ENCODE measurements at places on chromosomes 3 and 15.

DNA sequence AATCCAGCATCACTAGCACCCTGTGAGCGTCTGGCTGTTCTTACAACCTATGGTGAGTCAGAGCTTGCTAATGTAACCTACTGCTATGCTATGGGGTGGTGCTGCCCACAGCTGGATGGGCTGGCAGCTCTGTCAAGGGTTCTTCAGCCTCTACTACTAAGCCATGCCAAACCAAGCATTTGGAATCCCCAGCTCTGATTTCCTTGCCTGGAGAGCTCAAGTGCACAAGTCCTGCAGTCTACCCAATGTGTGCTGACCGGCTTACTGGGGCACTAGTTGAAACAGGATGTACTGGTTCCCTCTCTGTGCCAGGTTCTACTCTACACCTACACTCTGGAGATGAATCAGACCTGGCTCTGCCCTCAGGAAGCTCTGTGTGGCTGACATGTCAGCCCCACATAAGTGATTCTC is 4.2 kb downstream of the TEX264 start:
- peak; percentile 19 for DNase-seq

- DNase-seq: no peak
These were observed 579.9 kb upstream of the ZNF717 start for GRCh38 chr3:76365275-76365674.

DNA sequence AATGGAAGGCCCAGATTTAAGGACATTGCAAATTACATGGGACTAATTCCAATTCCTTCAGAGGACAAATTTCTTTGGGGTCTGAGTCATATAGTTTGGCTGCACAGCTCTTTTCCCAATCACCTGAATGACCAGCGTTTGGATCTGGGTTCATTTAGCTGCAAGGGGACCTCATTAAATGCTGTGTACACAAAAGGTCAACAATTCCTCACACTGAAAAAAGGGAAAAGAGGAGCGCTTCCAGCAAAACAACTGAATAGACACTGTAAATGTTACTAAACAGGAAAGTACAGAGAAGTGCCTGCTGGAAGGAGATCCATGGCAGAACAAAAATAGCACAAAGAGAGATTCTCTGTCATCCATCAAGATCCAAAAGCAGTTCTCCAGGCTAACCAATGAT is 356.0 kb upstream of the LMCD1 start:
- no peak for DNase-seq

GRCh38 chr3:192409201-192409837 is 318.0 kb downstream of the FGF12 start:
- DNase-seq: peak; percentile 14

DNA sequence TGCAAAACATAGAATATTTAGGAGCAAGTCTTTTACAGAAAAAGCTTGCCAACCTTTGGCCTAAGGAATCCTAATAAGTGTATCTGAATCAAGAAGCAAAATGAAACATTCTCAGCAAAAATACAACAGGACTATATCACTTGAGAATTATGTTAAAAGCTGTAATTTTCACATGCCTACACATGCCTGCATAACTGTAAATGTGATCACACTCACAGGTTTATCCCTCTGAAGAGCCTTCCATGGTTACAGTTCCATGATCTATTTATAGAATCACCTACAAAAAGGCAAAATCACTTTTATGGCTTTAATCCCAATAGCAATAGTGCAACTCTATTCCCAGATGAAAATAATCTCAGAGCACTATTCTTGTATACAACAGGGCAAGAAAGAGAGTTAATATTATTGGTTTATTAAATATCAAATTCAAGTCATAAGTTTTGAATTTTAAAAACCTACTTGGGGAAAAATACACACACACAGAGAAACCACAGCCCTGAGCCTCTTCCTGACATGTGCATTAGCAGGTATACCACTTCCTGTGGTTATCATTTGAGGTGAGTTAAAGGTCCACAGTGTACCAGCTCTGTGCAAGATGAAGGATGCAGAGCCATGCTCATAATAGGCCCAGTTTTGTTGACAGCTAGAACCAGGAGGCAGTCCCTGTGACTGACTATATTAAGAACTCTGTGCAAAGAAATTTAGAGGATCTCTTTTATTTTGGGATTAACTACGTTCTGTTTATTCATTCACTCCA is 252.5 kb upstream of the TGFBR2 start:
- DNase-seq: no peak

DNA sequence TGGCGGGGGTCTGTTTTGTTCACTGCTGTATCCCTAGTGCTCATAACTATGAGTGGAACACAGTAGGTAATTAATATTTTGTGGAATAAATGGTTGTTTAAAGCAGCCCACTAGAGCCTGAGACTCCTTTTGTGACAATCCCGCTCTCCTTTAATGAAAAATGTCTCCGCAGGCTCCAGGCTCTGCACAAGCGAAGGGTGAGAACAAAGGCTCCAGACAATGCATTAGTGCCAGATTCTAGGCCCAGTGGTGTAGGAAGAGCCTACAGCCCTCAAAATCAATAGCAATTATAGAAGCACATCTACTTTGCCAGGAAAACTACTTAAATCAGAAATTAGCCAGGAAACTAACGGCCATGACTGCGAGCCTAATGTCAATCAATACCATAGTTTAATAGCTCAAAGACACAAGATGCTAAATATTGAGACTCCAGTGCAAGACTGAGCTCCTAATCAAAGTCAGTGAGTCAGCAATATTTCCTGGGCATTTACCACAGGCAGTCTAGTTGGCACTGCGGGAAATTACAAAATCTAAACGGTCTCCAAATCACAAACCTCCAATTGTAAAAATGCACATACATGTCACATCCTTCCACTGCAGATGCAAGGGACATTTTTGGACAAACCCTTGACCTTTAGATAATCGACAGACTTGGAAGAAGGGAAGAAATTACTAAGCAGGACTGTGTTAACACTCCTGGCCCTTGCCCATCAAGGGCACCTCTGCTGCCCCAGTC is 2.3 kb downstream of the ANXA2 start:
- no peak for DNase-seq

- no peak for DNase-seq
These were observed 52.2 kb upstream of the CSTA start for GRCh38 chr3:122272879-122273278.

GRCh38 chr3:56862352-56863062 is 60.8 kb upstream of the ARHGEF3 start:
- DNase-seq: peak; percentile 46

DNA sequence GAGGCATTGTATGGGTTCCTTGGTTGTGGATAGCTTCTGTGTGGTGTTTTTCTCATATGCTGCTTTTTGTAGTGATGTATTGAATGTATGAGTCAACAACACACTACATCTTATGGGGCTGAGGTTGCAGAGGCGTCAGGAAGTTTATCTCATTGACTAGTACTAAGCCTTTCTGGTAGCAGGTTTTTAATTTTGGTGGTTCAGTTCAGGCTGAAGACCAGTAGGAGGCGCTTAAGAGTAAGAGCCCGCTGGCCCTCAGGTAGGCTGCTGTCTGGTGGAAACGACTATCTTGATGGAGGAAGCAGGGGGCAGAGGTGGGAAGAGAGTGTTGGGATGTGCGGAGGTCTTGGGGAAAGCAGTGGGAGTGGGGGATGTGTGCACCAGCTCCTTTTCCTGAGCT is 62.4 kb downstream of the RTP4 start:
- DNase-seq: no peak

DNA sequence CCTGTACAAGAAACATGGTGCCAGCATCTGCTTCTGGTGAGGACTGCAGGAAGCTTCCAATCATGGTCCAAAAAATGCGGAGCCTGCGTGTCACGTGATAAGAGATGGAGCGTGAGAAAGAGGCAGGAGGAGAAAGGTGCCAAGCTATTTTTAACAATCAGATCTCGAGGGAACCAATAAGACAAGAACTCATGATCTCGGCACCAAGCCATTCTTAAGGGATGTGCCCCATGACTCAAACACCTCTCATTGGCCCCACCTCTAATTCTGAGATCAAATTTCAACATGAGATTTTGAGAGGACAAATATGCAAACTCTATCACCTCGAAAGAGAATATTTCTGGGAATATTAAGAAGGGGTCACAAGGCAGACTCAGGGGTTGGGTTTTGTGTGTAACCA is 107.2 kb downstream of the PYDC2 start:
- DNase-seq: no peak

DNA sequence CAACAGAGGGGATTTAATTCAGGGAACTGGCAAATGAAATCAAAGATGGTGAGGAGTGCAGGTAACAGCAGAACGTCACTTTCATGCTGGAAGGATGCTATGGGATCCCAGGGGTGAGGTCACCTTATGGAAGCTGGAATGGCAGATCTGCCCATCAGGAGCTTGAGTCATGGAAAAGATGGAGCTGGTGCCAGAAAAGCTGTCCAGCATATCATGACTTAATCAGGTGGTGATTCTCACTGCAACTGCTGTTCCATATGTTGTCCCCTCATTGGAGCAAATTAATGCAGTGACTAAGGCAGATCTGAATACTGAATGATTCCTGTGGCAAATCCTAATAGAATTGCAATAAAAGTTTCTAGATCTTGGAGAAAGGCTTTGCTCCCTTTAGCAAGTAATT is 38.4 kb downstream of the HHLA2 start:
- peak; percentile 28 for DNase-seq

- no peak for DNase-seq
These were observed 98.8 kb downstream of the TGFBR2 start for GRCh38 chr3:30704931-30705890.

- no peak for DNase-seq
These were observed 5.6 kb downstream of the OR5K4 start for GRCh38 chr3:98359250-98359649.

DNA sequence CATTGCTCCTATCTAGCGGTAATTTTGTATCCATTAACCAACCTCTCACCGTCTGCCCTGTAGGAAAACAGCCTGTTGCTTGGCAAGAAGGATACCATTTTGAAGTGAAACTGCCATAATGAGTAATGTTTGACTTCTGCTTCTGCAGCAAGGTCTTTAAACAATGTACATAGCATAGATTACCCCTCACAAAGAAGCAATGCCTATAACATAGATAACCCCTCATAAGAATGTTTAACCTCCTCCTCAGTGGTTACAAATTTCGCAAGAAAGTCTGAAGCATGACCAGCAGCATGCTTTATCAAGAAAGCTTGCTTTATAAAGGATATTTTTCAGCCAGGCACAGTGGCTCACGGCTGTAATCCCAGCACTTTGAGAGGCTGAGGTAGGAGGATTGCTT is 61.2 kb upstream of the MFGE8 start:
- DNase-seq: peak; percentile 64

- peak; percentile 83 for DNase-seq
These were observed 58.6 kb downstream of the QTRT2 start for GRCh38 chr3:114115143-114115542.

DNA sequence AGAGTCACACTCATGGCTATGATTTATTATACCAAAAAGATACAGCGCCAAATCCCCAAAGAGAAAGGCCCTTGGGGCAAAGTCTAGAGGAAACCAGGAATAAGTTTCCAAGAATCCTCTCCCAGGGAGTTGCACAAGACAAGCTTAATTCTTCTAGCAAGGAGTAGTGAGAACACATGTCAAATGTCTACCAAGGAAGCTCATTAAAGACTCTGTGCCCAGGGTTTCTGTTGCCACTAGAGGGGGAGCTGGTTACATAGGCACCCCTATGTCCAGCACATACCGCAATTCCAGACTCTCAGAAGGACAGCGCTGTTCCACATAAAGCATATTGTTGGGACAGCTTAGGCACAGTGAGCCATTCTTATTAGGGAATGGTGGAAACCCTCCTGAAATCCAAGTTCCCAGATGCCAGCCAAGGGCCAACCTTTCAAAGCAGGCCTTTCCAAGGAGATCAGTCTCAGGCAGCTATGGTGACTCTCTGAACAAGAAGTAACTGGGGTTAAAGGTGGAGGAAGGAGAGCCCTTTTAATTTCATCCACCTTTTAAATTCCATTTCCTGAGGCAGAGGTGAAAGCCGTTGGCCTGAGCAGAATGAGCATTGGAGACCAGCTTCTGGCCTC is 194.2 kb downstream of the UACA start:
- peak; percentile 76 for DNase-seq

GRCh38 chr3:158395421-158395820 is 175.6 kb upstream of the MLF1 start:
- DNase-seq: peak; percentile 4

- no peak for DNase-seq
These were observed 115.2 kb downstream of the NTRK3 start for GRCh38 chr15:88141269-88141889.

DNA sequence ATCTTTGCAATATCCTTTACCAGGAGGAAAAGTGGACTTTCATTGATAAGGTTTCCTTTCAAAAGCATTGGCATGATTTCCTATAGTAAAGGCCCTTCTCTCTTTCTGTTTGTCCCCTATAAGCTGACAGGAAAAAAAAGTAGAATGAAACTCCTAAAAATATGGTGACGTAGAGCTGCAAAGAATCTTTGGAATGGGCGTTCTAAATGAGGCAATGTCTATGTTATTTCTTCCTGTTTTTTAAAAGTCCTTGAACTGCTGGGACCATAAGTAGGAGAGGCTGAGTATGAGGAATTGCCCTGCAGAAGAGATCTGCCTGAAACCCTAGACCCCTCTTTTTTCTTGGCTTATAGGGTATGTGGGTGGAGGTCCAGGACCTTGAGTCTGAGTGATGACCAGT is 17.2 kb downstream of the ST3GAL6 start:
- DNase-seq: peak; percentile 40

GRCh38 chr3:74897006-74897405 is 282.5 kb upstream of the CNTN3 start:
- peak; percentile 6 for DNase-seq

DNA sequence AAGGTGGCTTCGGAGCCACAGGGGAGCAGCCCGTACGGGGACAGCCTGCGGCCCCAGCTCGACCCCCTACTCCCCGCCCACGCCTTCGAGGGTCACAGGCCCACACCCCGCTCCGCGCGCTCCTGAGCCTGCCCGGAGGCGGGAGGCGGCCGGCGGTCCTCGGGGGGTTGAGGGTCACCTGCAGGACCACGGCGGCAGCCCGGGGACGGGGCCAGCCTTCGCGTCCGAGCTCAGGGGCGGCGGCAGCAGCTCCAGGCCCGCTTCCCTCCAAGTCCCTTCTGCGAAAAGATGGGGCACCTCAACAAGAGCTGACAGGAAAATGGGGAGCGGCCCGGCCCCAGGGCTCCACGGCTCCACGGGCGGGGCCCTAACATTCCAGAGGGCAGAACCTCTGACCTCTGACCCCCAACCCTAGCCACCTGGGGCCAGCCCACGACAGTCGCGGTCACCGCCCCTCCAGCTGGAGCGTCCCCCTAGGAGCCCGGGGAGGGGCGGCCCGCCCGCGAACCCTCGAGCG is 428 bp downstream of the LYSMD4 start:
- no peak for DNase-seq

- DNase-seq: peak; percentile 13
These were observed 69.0 kb downstream of the RBM6 start for GRCh38 chr3:50008931-50009330.

- no peak for DNase-seq
These were observed 764.5 kb downstream of the TUSC7 start for GRCh38 chr3:117473981-117474538.

GRCh38 chr15:28977377-28978010 is 91.7 kb downstream of the APBA2 start:
- peak; percentile 94 for DNase-seq
